ENCODE measurements at places on chromosomes 6 and 20. TPM values are rescaled to one million over a fixed set of nuclear protein-coding genes. Genes with fewer than 3 reads are reported as not detected.

DNA sequence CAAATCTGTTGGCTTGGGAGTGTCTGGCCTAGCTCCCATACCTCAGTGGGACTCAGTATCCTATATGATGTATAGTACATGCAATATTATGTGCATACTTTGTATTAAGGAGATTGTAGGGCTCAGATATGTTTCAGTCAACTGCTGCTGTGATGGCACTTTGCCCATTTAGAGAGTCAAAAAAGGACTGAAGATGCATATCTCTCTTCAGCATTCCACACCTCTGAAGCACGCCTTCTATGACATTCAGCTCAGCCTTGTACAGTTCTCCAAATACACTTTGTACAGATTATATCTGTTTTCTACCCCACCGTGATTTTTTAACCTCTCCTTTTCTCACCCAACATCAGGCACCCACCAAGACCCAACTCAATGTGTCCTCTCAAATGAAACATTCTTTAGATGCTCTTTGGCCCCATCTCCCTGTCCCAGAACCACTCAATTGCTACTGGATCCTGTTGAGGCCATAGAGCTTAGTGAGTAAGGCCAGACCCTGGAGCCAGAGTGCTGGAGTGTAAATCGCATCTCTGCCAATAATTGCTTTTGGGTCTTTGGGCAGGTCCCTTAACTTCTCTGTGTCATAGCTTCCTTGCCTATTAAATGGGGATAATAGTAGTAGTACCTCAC is 15.6 kb downstream of the ENPP1 start:
- DNase-seq: no peak

DNA sequence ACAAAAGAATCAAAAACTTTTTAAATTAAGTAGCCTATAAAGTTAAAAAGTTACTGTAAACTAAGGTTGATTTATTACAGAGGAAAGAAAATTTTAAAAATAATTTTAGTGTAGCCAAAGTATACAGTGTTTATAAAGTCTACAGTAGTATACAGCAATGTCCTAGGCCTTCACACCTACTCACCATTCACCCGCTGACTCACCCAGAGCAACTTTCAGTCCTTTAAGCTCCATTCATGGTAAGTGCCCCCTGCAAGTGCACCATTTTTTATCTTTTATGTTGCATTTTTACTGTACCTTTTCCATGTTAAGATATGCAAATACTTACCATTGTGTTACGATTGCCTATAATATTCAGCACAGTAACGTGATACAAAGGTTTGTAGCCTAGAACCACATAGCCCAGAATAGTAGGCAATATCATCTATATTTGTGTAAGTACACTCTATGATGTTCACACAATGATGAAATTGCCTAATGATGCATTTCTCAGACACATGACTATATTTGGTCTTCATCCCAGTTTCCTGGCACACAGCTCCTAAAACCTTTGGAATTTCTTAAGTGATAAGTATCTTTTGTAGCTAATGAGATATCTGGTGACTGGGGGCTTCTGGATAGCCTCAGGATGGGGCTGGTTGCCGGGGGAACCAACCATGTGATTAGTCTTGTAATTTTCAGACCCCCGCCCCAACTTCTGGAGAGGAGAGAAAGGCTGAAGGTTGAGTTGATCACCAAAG is 111.0 kb downstream of the MRPL14 start:
- no peak for DNase-seq

- no peak for DNase-seq
Observed at GRCh38 chr20:32488066-32488838, 96.9 kb downstream of the NOL4L start.

GRCh38 chr20:23174821-23175220 is 88.7 kb upstream of the CD93 start:
- DNase-seq: no peak

GRCh38 chr6:34098045-34098936 is 47.6 kb downstream of the GRM4 start:
- DNase-seq: no peak

DNA sequence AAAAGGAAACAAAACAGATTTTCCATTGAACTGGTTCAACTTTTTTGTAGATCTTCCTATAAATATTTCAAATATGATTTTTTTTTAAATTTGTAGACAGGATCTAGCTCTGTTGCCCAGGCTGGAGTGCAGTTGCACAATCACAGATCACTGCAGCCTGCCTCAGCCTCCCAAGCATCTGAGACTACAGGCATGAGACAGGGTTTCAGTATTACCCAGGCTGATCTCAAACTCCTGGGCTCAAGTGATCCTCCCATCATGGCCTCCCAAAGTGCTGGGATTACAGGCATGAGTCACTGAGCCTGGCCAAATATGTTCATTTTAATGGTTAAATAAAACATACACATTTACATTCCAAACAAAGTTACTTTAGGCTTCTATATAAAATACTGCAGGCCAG is 33.6 kb downstream of the SAMHD1 start:
- no peak for DNase-seq

DNA sequence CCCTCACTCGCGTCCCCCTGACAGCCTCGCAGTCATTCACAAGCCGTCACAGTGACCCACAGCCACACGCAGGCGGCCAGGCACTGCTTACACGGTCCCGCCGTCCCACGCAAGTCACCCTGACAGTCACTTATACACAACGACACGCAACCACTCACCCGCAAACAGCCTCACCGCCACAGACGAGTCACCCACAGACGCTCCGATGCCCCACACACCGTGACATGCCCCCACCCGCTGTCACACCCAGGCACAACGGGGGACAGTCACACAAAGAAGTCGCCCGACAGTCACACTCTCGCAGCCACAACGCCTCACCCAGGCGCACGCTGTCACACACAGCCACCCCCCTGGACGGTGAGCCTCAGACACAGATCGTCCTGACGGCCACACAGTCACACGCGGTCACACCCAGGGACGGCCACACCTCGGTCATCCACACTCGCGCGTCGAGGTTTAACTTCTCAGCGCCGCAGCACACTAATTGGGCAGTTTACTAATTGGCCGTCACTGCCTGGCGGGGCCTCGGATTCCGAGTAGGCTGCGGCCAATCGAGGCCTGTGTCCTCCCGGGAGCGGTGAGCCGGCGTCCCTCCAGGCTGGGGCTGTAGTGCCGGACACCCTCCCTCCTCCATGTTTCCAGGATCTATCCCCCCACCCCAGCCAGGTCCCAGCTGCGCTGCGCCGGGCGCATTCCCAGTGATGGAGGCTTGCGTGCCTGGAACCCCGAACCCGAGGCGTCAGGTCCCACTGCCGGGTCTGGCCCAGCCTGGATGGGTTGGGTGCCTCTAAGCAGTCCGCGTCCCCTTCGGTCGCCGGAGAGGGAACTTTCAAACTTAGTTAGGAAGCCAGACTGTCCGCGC is 790 bp downstream of the TOX2 start:
- DNase-seq: no peak

- DNase-seq: no peak
Observed at GRCh38 chr6:33212857-33213165, 4.5 kb downstream of the RING1 start.

GRCh38 chr6:4856785-4857184 is 80.6 kb downstream of the CDYL start:
- no peak for DNase-seq

GRCh38 chr6:64290867-64291266 is 655.3 kb downstream of the PHF3 start:
- DNase-seq: no peak

- DNase-seq: peak; percentile 43
Observed at GRCh38 chr20:34215711-34216381, 25.4 kb upstream of the ASIP start.

- DNase-seq: no peak
Observed at GRCh38 chr6:40877362-40877761, 161.7 kb downstream of the UNC5CL start.

DNA sequence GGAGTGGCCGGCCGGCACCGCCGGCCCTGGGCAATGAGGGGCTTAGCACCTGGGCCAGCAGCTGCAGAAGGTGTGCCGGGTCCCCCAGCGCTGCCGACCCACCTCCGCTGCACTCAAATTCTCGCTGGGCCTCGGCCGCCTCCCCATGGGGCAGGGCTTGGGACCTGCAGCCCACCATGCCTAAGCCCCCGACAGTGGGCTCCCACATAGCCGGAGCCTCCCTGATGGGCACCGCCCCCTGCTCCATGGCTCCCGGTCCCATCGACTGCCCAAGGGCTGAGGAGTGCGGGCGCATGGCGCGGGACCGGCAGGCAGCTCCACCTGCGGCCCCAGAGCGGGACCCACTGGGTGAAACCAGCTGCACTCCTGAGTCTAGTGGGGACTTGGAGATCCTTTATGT is 13.8 kb downstream of the SPINT4 start:
- DNase-seq: no peak

DNA sequence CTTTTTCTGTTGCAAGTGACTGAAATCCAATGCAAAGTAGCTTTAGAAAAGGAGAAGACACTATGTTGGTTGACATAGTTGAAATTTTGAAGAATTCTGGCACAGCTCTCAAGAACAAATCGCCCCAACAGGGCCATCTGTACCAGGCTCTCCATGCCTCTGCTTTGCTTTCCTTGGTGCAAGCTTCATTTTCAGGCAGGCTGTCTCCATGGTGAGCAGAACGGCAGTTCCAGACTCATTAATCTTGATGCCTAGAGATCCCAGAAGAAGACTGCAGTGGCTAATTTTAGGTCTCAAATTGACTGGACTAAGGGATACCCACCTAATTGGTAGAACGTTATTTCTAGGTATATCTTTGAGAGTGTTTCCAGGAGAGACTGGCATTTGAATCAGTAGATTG is 950.7 kb upstream of the FLRT3 start:
- no peak for DNase-seq

GRCh38 chr6:108068618-108069017 is 5.9 kb downstream of the OSTM1 start:
- no peak for DNase-seq

DNA sequence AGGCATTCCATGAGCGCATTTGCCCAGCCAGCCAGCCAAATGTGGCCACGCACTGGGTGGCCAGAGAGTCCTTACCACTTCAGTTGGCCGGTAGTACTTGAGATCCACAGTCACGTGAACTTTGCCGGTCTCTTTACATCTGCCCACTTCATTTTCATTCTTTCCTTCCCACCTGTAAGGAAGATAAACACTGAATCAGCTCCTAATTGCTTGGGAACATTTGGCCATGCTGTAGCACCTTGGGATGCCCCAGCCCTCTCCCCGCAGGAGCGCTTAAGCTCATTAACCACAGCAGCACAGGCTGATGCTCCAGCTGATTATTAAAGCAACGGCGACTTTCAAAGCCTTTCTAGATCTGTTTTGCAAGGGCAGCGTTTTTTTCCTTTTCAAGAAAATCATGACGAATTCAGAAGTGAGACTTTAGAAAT is 116.6 kb downstream of the FOXC1 start:
- DNase-seq: no peak

GRCh38 chr6:14880677-14881076 is 365.2 kb upstream of the JARID2 start:
- DNase-seq: no peak

GRCh38 chr6:104955491-104955890 is 1.4 kb upstream of the LIN28B start:
- no peak for DNase-seq

- DNase-seq: no peak
Observed at GRCh38 chr20:2327620-2328555, 32.1 kb downstream of the TGM3 start.

- no peak for DNase-seq
Observed at GRCh38 chr6:17224056-17224455, 57.1 kb upstream of the RBM24 start.

GRCh38 chr6:37399131-37399530 is 33.9 kb upstream of the CMTR1 start:
- DNase-seq: no peak

GRCh38 chr20:45406260-45407066 is 1.6 kb upstream of the DBNDD2 start:
- DNase-seq: no peak

DNA sequence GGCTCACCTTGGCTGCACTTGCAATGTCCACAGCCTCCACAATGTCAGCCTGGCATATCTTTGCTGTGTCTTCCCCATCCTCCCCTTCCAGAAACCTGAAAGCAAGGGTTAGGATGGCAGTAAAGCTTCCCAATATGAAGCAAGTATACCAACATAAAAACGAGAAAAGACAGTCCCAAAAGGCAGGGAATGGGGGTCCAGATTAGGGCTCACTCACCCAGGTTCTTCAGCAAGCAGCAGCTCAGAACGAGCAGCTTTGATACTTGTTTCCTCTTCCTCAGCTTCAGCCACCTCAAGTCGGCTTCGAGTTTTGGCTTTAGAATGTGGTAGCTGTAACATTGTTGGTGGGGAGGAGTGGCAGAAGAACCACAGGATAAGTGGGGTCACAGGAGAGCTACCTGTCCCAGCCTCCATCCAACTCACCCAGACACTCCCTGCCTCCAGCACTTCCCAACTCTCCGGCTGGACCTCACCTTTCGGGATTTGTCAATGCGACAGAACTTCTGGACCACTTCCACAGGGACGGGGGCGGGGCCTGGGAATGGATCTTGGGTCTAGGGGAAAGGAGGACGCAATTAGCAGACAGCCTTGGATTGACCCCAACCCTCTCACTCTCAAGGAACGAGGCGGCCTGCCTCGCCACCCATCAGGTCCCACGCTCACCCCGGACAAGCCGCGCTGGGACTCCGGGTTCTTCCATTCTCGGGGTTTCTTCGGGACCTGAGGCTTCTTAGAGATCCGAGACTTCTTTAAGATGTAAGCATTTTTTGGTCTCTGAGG is 708 bp downstream of the WDR46 start:
- DNase-seq: no peak

DNA sequence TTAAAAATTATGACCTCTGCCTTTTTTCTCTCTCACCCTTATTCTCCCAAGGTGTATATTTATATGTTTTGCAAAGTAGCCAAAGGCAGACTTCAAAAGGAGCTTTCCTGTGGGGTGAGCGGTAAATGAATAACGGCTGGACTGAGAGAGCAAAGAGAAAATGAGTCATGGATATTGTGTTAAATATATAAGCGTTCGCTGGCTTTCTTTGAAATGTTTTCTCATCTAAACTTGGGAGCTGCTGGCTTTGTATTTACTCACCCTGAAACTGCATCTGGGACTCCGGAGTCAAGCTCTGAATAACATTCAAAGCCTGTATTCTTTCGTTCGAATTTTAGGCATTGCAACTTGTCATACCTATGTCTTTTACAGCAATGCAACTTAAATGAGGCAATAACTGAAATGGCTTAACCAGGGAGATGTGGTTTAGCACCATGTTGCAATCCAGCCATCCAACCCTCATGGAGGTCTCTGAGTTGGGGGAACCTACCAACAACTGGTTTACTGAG is 32.0 kb downstream of the ATXN1 start:
- DNase-seq: no peak

FAM184A gene
- 11.3 TPM for polyA plus RNA-seq

SNTA1 gene
- polyA plus RNA-seq: 11.4 TPM

TCFL5 gene
- 14.1 TPM for polyA plus RNA-seq

ESF1 gene
- polyA plus RNA-seq: 29.9 TPM

HLA-DRA gene
- 47.0 TPM for polyA plus RNA-seq

CENPW gene
- 42.1 TPM for polyA plus RNA-seq

CCM2L gene
- 6.4 TPM for polyA plus RNA-seq

MRS2 gene
- 41.9 TPM for polyA plus RNA-seq

LHFPL5 gene
- polyA plus RNA-seq: not detected

HLA-DPB1 gene
- 17.1 TPM for polyA plus RNA-seq

GPANK1 gene
- polyA plus RNA-seq: 23.2 TPM
